ENCODE measurements at places on chromosomes 1 and 21.
A peak's percentile ranks its signal among the peaks of the same experiment; 100 is the strongest.

- DNase-seq = no peak
These were observed 7.7 kb downstream of the AHDC1 start for GRCh38 chr1:27596261-27596660.

DNA sequence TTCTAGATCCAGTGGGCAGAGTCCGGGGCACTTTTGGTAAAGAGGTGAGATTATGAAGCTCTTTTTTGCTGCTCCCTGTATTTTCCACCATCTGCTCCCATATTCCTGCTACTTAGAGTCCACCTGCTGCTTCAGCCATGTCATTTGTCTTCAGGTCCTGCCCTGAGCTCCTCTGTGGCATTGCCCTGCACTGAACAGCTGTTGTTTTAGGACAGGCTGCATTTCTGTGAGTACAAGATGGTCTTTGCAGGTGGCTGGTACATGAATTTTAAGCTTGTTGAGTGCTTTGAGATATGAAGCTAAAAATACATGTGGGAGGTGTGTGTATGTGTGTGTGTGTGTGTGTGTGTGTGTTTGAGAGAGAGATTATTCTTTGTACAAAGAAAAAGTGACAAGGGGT, 21.9 kb downstream of the MT1HL1 start:
- no peak for DNase-seq

GRCh38 chr1:93907718-93908117, 1.5 kb downstream of the GCLM start:
- DNase-seq = no peak

GRCh38 chr1:243849421-243850201, 432 bp downstream of the AKT3 start:
- DNase-seq = peak; percentile 71

GRCh38 chr1:216690603-216691002, 32.6 kb downstream of the ESRRG start:
- no peak for DNase-seq

DNA sequence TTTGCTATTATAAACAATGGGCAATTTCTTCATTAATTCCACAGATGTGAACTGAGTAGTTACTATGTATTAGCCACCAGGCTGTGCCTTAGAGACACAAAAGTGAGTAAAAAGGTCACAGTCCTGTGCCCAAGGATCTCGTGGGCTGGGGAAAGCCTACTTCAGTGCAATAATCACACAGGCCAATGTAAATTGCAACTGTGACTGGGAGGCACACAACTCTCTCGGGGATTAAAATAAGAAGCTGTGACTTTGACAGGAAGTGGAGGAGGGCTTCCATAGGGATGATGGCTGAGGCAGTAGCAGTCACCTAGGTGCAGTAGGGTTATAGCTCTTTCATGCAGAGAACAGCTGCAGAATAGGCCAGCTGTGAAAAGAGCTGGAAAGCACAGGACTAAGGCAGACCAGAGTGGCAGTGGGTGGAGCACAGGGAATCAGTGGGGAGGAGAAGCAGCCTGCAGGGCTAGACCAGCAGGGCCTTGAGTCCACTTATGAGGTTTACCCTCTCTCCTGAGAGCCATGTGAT, 121.9 kb downstream of the MAB21L3 start:
- DNase-seq = peak; percentile 48

DNA sequence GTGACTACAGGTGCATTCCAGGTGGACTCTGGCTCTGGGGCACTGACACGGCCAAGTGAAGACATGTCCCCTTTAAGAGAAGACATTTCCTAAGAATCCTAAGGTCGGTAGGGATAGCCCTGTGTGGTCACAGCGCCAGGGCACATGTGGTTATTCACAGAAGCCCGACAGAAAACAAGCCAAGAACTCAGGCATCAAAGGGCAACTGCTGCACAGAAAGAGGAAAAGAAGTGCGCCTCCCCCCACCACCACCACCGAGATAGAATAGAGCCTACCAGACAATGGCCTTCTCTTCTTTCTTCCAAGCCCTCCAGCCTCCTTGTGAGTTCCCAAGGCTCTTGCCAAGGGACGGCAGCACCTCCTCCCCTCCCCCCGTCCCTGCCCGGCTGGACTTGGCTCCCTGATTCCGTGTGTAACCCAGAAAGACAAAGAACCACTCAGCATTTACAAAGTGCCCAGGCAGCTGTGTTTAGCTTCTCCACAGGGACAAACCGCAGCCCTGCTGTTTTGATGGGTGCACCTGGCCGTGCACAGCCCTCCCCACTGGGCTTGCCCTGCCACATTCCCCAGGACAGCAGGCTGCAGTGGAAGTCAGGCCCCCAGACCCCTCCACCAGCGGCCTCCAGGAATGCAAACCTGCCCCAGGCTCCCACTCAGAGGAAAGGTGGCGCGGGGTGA, 30.2 kb downstream of the TMPRSS2 start:
- DNase-seq = no peak

GRCh38 chr1:161096530-161096929, 1.6 kb upstream of the KLHDC9 start:
- no peak for DNase-seq

DNA sequence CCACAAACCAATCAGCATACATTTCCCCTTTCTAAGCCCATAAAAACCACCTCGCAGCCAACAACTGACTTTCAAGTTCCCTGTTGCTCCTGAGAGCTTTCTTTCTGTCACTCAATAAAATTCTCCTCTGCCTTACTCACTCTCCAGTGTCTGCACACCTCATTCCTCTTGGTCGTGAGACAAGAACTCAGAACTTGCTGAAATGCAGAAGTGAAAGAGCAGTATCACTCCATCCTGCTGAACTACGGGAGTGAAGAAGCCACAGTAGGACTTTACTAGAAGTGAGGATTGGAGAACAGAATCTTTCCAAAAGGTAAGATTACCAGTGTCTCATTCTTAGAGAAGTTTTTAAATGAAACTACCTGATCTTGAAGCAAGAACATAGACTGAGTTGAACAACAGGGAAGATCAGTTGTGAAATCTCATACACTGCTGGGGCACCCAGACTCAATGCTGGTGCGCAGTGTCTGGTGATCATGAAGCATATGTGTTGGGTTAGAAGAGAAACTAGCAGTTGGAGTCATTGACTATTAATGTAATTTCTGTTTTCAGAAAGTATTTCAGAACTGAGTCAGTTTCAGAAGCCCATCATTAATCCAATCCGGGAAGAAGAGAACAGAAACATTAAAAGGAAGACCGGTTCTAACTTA, 726.9 kb upstream of the TMPRSS15 start:
- DNase-seq = no peak

- DNase-seq = no peak
These were observed 63.9 kb upstream of the DISP3 start for GRCh38 chr1:11414926-11415538.

GRCh38 chr1:223082914-223083313, 60.1 kb downstream of the TLR5 start:
- DNase-seq = no peak

- no peak for DNase-seq
These were observed 101.7 kb upstream of the KRTAP19-8 start for GRCh38 chr21:31140025-31140424.

DNA sequence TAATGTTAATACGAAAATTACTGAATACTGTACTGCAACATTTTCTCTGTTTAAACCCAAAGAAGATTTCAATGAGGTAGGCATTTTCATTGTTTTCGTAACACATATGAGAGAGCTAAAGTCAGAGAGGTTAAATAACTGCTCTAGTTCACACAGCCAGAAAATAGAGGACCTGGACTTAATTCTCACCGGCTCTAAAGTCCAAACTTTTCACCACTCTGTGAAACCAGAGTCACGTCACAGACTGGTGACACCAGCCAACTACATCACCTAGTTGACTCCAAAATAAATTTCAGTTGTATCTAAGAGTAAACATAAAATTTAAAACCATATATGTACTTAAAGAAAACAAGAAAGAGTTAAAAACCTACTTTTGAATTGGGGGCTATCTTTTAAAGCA, 146.7 kb downstream of the FCRL5 start:
- no peak for DNase-seq

GRCh38 chr1:193212637-193213036, 26.2 kb upstream of the B3GALT2 start:
- DNase-seq = no peak

GRCh38 chr1:1788136-1788535, 9.9 kb upstream of the NADK start:
- no peak for DNase-seq

GRCh38 chr1:162009501-162010174, 14.0 kb downstream of the OLFML2B start:
- no peak for DNase-seq

DNA sequence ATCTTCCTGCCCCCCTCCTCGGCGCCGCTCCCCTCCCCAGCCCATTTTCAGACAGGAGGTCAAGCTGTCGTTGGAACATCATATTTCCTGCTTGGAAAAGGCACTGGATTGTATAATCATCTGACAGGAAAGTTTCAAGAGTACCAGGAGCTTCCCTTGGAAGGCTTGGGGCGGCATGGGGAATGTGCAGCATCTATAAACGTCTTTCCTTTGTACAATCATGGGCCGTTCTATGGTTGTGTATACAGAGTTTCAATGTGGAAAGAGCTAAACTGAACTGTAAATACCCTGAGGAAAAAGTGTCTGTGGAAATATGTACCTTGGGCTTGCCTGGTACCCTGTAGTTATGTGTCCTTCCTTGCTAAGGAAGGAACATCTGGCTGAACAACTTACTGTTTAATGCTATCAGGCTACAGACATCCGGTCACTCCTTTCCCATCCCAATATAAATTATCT, 368.1 kb upstream of the ADGRL2 start:
- DNase-seq = no peak

DNA sequence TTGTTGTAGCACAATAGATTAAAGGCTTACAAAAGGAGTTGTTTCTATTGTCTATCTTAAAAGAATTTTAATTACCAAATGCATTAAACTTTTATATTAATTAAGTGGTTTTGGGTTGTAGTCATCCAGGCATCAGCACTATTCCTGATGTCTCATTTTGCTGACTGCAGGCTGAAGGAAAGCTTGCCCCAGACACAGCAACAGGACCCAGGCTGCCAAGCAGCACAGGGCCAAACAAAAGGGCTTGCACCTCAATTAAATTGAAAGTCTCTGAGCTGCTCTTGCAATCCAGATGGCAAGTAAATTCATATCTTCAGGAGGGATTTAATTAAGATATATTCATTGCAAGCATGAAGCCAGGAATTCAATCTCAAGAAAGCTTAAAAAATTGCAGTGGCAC, 80.7 kb upstream of the CHODL start:
- DNase-seq = no peak

DNA sequence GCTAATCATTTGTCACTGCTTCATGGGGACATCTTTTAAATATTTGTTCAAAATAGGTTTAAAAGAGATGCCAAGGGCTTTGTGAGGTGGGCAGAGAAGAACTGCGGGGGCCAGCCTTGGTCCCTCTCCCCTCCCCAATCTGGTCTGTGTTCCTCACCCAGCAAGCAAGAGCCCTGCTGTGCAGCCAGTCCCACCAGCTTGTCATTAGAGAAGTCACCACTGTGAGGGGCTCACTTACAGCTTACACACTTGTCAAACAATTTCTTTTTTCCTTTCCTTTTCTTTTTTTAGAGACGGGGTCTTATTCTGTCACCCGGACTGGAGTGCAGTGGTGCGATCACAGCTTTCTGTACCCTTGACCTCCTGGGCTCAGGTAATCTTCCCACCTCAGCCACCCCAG, 10.4 kb upstream of the CDK18 start:
- no peak for DNase-seq

DNA sequence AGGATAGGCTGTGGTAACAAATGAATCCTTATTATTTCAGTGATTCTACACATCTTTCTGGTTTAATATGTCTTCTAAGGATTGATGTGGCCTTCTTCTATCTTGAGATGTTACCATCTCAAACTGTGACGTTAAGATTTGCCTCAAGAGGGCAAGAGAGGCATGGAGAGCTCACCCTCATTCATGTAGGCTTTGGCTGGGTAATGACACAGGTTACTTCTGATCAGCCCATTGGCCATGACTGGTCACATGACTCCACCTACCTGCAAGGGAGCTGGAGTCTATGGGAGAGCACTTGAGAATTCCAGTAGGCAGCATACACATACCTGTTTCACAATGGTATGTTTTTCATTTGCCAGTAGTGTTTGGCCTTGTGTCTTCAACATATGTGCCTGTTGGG, 30.0 kb downstream of the CACHD1 start:
- no peak for DNase-seq

DNA sequence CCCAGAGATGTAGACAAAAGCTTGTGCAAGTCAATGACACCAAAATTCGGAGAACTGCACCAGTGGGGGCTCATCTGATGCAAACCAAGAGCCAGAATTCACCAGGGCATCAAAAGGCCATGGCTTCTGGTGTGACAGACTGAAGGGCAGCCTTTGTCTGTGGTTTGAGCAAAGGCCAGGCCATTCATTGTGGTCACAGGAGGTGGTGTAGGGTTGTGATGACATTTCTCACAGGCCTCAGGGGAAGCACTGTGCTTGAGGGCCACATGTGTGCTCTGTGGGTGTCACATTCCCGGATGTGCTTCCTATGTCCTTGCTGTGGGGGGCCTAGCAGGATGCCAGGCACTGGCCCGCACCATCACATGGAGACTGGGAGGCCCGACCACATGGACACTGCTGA, 22.5 kb upstream of the KCNE1 start:
- no peak for DNase-seq

- DNase-seq = no peak
These were observed 1287.3 kb upstream of the ADGRL4 start for GRCh38 chr1:80293818-80294217.

DNA sequence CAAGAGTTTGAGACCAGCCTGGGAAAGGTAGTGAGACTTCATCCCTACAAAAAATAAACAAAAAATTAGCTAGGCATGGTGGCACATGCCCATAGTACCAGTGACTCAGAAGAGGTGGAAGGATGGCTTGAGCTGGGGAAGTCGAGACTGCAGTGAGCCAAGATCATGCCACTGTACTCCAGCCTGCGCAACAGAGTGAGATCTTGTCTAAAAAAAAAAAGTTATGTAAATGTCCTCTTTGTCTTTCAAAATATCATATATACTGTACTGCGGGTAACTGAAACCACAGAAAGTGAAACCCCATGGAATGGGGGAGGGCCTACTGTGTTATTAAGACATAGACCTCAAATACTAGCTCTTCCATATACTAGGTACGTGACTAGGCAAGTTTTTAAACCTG, 20.8 kb downstream of the ACADM start:
- DNase-seq = no peak

- DNase-seq = no peak
These were observed 309.9 kb upstream of the PRMT6 start for GRCh38 chr1:106746448-106747085.

DNA sequence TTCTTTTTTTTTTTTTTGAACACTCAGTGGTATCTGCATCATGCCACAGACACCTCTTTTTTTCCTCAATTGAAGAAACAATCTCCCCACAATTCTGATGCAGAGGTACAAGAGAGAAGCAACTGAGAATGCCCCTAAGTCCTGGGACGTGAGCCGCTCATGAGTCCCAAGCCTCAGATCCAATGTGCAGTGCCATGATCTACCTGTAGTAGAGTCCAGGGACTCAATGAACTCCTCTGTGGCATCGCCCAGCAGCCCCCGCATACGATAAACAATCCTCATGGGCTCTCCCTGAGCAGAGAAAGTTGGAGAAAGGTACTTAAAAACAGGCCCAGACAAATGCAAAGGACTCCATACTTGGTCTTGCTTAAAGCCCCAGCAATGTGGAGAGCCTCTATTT, 113.1 kb downstream of the UBR4 start:
- DNase-seq = no peak

GRCh38 chr1:37998089-37998808, 7.1 kb downstream of the FHL3 start:
- DNase-seq = no peak

- no peak for DNase-seq
These were observed 1.4 kb downstream of the TSSK3 start for GRCh38 chr1:32363713-32364112.

- DNase-seq = no peak
These were observed 174.5 kb upstream of the PLXNA2 start for GRCh38 chr1:208418667-208419066.
